Thoracic aorta (tissue), 2 donors: ENCODE measurements at places on chromosomes 11 and 22.

GRCh38 chr22:33710326-33710725, 209.9 kb downstream of the LARGE1 start:
- DNase-seq, result no peak

GRCh38 chr11:4455419-4455818, 6.3 kb downstream of the OR52K2 start:
- DNase-seq, result no peak

GRCh38 chr11:99589771-99590170, 569.0 kb downstream of the CNTN5 start:
- no peak for DNase-seq

DNA sequence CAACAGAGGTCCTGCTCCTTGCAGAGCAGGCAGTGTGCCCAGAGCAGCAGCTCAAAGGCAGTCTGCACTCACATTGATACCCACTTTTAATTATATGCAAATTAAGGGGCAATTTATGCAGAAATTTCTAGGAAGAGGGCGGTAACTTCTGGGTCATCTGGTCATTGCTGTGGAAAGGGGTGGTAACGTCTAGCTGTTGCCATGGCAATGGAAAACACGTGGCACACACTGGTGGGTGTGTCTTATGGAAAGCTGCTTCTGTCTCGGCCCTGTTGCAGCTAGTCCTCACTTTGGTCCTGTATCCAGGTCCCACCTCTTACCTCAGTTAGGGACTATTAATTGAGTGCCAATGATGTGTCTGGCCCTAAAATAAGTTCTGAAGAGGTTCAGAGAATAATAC, 36.8 kb downstream of the BARX2 start:
- DNase-seq, result no peak

GRCh38 chr11:118086913-118087768, at the start of gene SMIM35:
SMIM35 (minus strand) TSS chr11:118086963; CDS start chr11:118086757, 206 bp downstream.
- DNase-seq, result no peak

- DNase-seq, result no peak
These were observed 6.3 kb downstream of the ARHGEF17 start for GRCh38 chr11:73314117-73314961.

DNA sequence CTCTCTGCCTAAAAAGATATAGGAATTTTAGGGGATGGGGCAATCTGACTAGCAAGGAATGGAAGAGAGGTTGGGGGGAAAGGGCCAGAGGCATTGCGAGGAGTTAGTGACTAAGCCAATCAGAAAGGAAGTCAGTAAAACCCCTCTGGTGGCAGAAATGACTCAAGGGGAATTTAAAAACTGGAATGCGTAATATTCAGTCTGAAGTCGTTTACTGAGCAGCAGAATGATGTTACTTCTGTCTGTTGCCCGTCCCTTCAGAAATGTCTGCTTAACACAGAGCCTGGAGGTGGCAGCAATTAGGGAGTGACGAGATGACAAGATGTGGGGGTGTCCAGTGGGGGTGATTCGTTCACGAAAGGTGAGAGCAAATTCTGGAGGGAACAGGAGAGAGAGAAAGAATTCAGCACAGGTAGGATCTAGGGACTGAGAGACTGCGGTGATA, 107.7 kb upstream of the CLMP start:
- DNase-seq, result no peak

- DNase-seq, result no peak
These were observed 32.5 kb upstream of the ATXN10 start for GRCh38 chr22:45638834-45639746.

DNA sequence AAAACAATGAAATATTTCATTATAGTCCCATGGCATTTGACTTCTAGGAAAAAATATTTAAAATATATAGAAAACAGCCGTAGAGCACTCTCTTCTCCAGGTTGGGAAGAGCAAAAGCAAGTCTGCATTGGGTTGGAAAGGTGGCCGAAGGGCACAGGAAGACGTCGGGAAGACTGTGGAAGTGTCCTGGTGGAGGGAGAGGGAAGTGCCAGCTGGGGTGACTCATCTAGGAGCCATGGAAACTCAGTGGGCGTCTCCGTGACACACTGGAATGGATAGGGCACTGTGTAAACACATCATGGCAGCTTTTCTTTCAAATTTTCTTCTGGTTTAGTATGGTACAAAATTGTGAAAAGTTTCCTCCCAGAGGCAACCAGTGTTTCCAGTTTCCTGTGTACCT, 12.7 kb downstream of the GTPBP1 start:
- DNase-seq, result peak; percentile 51

- DNase-seq, result no peak
These were observed 3.9 kb downstream of the SLC25A22 start for GRCh38 chr11:794013-794765.

- no peak for DNase-seq
These were observed 65.2 kb downstream of the DSCAML1 start for GRCh38 chr11:117731722-117732290.

- no peak for DNase-seq
These were observed 6.0 kb downstream of the TMEM123 start for GRCh38 chr11:102446606-102447005.

GRCh38 chr22:24400034-24400725, 27.2 kb upstream of the ADORA2A start:
- no peak for DNase-seq

DNA sequence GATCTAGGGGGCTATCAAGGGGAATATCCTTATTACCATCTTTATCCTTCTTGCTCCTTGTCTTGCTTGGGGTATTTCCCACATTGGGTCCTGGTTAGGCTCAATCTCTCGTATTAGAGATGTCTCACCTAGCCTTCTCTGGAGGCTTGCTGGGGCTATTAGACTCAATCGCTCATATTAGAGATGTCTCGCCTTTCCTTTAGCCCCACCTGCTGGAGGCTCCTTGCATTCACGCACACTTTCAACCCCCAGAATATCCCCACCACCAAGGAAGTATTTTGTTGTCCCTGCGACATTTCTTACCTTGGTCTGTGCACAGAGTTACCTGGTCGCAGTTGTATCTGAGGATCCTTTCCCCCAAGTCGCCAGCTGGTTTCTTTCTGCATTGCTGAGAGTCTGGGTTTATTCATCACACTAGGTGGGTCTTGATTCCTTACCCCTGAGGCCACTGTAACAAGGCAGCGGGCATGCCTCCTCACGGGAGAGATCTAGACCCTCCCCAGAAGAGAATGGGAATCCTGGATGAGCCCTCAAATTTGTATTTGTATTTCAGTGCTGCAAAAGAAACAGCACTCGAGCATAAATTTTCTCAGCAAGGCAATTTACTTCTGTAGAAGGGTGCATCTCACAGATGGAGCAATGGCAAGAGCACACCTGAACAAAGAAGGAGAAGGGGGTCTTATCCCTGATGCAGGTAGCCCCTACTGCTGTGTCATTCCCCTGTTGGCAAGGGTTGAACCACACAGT, 15.9 kb upstream of the HYLS1 start:
- no peak for DNase-seq

- no peak for DNase-seq
These were observed 26.5 kb upstream of the NAP1L4 start for GRCh38 chr11:3018596-3018995.

DNA sequence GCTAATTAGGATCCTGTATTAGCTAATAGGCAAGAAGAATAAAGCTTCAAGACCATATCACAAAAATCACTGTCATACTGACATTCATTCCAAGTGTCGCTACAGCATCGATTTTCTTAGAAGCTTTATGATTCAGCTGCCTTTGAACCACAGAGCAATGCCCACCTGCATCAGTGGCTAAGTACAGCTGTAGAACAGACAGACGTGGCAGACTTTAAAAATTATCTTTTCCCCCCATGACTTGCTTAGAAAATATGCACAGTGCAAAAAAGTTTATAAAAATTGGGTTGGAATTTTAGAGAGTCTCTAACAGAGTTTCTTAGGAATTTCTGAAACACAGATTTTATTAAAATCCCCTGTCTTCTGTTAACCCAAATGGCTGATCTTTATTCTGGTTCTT, 120.8 kb downstream of the CADM1 start:
- DNase-seq, result no peak

GRCh38 chr22:36039125-36039524, 10.5 kb upstream of the RBFOX2 start:
- no peak for DNase-seq

- DNase-seq, result peak; percentile 74
These were observed 3.8 kb downstream of the SMTN start for GRCh38 chr22:31084811-31085492.

- no peak for DNase-seq
These were observed 70.2 kb upstream of the NAV2 start for GRCh38 chr11:19642185-19643158.

GRCh38 chr11:131893103-131893890, 522.9 kb downstream of the NTM start:
- DNase-seq, result no peak

GRCh38 chr11:8532475-8532874, 61.6 kb downstream of the STK33 start:
- DNase-seq, result no peak

GRCh38 chr11:62880803-62881578, at the start of gene SLC3A2:
SLC3A2 (plus strand) TSS chr11:62880896; CDS start chr11:62881024, 128 bp downstream.
- DNase-seq, result peak; percentile 46

DNA sequence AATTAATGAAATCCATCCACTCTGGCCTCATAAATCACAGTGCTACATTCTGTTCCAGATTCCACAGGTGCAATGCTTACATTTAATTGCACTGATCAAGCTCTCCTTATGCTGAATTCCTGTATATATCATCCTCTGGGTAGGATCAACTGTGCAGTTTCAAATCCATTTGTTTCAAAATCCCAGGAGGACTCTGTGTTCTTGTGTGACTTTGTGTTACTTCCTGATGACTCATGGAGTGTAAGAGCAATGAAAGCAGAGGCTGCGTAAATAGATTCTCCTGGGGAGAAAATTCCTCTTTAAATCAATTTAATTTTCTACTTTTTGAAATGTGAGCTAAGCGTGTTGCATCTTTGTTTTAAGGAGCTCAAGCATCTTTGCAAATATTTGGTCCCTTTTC, 752.7 kb downstream of the METTL15 start:
- no peak for DNase-seq

GRCh38 chr22:27554841-27555456, 246.6 kb downstream of the MN1 start:
- DNase-seq, result no peak

GRCh38 chr11:64059339-64060140, 23.8 kb downstream of the FLRT1 start:
- no peak for DNase-seq

GRCh38 chr11:123973816-123974215, 3.8 kb downstream of the OR10S1 start:
- no peak for DNase-seq

DNA sequence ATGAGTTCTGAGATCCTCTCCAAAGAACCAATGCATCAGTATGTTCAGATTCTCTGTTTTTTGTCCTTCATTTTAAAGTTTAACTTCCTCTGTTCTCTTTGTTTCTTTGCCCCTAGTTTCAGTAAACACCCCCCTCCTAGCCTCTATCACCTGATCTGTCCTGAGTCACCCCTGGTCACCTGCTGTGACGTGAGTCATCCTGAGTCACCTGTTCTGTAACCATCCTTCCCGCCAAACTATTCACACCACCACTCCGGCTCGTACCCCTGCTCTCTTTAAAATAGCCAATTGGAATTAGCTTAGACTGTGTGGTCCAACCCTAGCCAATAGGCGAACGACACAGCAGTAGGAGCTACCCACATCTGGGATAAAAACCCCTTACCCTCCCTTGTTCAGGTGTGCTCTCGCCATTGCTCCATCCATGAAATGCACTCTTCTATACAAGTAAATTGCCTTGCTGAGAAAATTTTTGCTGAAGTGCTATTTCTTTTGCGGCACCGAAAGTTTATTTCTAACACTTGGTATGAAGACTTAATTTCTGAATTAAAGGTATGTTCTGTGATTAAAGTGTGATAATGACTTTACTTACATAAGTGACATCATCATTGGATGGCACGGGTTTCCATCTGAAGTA, 318.4 kb downstream of the AASDHPPT start:
- no peak for DNase-seq

GRCh38 chr22:44025171-44026065, 1.3 kb downstream of the PARVB start:
- no peak for DNase-seq

- no peak for DNase-seq
These were observed 44.5 kb downstream of the NECTIN1 start for GRCh38 chr11:119684361-119685110.

GRCh38 chr22:45010532-45010900, 711 bp upstream of the PHF21B start:
- no peak for DNase-seq

- no peak for DNase-seq
These were observed 363.8 kb downstream of the DLG2 start for GRCh38 chr11:85263328-85263727.

GRCh38 chr11:29025001-29025400, 916.8 kb downstream of the METTL15 start:
- DNase-seq, result no peak

- DNase-seq, result no peak
These were observed 628.3 kb downstream of the BUD13 start for GRCh38 chr11:116144387-116144958.

- no peak for DNase-seq
These were observed 25.0 kb upstream of the GAL start for GRCh38 chr11:68659158-68659921.

- DNase-seq, result no peak
These were observed 238.4 kb upstream of the DDI1 start for GRCh38 chr11:103798026-103798425.

- DNase-seq, result no peak
These were observed 71.8 kb downstream of the RBFOX2 start for GRCh38 chr22:35956850-35957249.

DNA sequence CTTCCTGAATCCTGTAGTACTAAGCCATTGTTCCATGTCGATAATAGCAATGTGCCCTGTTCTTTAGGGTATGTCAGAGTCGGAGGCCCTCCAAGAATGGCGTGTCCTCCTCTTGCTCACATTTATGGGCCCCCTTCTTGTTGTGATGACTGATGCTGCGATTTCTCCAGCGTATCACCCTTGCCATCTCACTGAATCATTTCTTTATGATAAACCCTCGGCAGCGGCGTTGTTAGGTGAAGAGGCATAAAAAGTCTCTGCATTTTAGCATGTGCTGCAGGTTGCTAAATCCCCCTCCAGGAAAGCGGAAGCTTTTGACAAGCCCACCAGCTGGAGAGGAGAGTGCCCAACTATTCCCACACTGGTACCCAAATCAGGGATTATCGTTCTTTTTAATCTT, 1045.3 kb downstream of the BRD1 start:
- DNase-seq, result no peak
